Activated CD8-positive, alpha-beta memory T cell treated with anti-CD3 and anti-CD28 coated beads for 24 hours (primary cell): ENCODE measurements at places on chromosomes 4 and X.

DNA sequence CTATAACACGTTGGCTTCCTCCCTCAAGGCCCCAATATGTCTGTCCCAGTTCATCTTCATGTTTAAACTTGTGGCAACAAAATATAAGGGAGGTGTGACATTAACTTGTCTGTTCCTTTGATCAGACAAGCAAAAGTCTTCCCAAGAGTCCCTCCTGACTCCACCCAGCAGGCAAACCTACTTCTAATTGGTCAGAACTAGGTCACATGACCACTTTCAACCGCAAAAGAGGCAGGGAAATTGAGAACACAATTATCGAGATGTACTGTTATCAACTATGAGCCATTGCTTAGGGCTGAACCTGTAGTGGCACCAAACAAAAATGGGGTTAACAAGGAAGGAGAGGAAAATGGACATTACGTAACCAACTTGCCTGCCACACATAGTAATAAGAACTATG is 246.8 kb upstream of the TET2 start:
- no peak for DNase-seq

DNA sequence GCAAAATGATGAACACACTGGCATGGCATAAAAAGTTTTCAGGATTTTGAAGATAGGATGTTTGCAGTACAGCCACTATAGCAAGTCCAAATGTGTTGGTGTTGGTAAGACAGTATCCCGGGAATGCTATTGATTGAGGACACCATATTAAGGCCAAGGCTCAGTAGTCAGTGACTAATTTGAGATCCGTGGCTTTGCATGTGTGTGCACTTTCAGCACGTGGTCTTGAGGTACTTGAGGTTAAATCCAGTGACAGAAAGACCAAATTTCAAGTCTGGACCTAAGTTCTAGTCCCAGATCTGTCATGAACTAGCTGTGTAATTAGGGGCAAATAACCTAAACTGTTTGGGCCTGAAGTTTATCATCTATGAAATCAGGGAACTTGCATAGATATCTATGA is 76.5 kb upstream of the ETNPPL start:
- no peak for DNase-seq

DNA sequence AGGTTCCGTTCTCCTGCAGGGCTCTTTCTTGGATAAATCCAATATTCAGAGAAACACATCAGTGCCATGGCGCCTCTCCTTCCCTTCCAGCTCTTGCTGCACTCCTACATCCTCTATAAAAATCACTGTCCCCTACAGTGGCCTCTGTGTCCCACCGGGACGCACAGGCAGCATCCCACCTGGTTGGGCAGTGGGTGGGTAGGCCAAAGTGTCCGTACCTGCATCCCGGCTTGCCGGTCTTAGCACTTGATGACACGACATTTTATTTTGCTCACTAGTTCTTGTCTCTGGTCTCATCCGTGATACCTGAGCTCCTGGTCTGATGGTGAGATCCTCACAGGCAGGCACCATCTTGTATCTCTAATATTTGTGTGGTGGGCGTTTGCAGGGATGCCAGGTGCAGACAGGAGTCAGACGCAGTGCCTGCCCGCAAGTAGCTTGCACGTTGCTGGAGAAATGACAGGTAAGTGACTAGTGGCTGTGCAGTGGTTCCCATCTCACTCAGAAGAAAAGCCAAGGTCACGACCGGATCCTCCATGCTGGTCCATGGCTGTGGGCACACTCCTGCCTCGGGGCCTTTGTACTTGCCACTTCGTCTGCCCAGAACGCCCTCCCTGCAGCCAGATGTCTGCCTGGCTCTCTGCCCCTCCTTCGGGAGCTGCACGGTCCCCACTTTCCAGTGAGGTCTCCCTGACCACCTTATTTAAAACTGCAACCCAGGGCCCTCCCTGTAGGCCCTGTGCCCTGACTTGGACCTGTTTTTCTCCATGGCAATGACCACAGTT is 109.7 kb downstream of the SORCS2 start:
- DNase-seq: no peak

- DNase-seq: no peak
These were observed 127.0 kb upstream of the SH3RF1 start for GRCh38 chr4:169397762-169398161.

- no peak for DNase-seq
These were observed 18.7 kb downstream of the CHM start for GRCh38 chrX:86028681-86029080.
